ENCODE measurements at places on chromosomes 4 and X.

DNA sequence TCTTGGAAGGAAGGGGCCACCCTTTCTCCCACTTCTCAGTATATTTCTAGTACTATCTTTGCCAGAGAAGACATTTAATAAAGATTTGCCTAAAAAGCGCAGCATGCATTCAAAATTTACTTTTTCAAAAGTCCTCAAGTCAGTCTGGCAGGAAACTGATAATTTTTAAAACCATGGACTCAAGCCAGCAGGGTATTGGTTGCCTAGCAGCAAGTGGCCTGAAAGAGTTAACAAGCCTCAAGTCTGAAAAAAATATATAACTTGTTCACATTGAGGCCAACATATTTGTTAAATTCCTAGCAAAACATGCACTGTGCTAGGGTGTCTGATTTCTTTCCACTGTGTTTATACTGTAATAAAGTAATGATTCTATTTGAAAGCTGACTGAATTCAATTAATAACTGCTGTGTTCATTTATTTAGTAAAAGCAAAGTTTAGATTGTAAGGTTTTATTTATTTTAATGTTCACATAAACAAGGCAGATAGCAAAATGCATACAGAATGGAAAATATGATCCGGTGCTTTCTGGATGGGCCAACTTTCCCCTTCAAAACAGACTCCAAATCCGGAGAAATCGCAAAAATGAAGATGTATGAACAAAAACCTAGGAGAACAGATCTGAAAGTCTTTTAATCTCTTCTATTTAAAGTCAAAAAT is 218.5 kb upstream of the FGF13 start:
- DNase-seq: no peak

DNA sequence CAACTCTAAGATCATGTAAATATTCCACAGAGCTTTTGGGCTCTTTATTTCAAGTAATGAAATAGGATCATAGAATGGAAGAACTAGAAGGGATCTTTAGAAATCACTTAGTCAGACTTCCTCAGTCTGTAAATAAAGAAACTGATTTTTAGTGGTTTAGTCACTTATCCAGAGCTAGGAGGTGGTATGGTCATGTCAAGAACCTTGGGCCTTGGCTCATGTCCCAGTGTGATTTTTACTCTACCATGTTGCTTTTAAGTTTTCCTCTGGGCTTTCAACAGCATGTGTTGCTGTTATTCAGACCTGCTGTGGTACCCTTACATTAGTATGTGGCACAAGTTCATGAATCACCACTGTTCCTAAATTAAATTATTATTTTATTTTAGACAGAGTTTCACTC is 184.9 kb downstream of the FRAS1 start:
- DNase-seq: no peak

- no peak for DNase-seq
These were observed 53.3 kb downstream of the HCCS start for GRCh38 chrX:11164433-11164832.

DNA sequence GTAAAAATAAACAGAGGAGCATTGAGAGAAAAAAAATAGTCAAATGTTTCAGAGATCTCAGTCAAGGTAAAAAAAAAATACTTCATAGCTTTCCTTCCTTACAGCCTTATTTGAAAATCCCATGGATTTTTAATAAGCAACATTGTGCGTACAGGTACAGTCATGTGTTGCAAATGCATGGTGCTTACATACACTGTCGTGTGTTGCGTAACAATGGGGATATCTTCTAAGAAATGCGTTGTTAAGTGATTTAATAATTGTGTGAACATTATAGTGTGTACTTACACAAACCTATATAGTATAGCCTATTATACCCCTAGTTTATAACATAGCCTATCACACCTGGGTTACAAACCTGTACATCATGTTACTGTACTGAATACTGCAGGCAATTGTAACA is 172.0 kb downstream of the UGT8 start:
- no peak for DNase-seq

DNA sequence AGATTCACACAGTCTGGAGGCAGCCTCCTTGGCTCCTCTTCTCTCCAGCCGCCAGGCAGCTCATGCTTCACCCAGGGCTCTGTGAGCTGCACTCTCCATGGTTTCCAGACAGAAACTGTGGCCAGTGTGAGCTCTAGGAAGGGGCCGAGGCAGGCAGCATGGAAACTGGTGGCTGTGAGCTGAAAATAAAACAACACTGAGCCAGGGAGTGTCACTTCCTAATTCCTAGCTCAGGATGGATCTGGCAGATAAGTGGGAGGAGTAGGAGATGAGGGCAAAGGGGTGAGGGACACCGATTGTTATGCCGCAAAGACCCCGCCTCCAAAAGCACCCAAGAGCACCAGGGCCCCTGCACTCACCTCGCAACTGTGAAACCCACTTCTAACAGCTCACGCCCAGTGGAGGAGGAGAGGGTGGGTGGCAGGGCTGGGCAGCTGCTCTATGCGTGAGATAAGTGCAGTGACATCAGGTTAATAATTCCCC is 69.8 kb downstream of the FHDC1 start:
- DNase-seq: no peak

GRCh38 chr4:81455897-81456296 is 15.8 kb downstream of the RASGEF1B start:
- DNase-seq: no peak

DNA sequence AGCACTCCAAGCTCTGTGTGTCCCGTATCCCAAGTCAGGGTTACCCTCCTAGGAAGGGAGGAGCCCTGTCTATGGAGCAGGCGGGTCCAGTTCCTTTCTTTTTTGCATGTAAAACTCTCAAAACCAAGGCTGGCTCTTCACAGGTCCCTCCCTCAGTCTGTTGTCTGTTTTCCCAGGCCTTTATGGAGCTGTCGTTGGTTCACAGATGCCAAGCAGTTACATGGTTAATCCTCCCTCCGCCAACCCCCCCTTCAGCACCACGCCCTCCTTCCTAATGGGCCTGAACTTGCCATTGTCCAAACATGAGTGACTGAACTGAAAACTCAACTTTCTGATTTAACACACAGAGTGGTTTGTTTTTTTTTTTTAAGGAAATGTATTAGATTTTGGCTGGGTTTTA is 148.3 kb downstream of the STOX2 start:
- DNase-seq: no peak
